ENCODE measurements at places on chromosomes 4 and X.

DNA sequence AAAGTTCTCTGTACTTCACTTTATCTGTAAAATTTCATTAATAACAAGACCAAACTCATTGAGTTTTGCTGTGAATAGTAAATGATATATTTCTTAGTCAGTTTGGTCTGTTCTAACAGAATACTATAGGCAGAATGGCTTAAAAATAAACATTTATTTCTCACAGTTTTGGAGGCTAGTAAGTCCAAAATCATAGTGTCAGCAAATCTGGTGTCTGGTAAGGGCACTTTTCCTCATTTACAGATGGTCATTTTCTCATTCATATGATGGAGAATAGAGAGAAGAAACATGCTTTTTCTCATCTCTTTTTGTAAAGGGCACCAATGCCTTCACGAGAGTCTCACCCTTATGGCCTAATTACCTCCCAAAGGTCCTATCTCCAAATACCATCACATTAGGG, 415.1 kb downstream of the FAM133A start:
- DNase-seq = no peak

DNA sequence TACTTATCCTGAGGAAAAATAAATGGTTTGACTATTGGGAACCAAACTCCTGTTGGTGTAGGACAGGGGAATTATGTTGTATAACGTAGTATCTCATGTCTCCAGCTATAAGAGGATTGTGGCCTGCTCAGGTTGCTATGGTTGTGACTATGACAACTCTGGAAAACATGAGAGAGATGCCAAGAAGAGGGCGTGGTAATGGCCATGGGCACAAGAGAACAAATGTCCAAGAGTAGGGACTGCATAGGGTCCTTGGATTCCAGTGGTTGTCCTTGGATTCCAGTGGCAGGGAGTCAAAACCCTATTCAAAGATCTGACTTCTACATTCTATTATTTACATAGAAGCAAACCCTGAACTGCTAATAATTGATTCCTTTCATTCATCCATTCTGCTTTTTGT, 6.8 kb upstream of the MOB1B start:
- DNase-seq = no peak

DNA sequence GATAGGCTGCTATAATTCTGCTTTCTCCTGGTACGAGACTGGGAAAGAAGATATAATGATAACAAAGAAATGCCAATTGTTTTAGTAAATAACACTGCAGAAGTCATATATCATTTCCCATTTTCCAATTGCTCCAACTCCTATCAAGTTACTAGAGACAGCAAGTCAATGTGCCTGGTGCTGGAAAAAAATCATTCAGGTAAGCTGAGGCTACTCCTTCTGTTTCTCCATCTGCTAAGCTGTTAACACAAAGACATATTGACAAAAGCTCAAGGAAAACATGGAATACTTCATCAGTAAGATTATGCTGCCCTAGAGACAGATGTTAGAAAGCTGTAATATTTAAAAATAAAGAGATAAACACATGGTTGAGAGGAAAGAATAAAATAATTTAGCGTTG, 10.0 kb downstream of the NAA11 start:
- no peak for DNase-seq

- no peak for DNase-seq
Observed at GRCh38 chr4:48343551-48343950, 2.2 kb downstream of the SLAIN2 start.

GRCh38 chrX:133495464-133496391, 80.4 kb upstream of the GPC4 start:
- no peak for DNase-seq

DNA sequence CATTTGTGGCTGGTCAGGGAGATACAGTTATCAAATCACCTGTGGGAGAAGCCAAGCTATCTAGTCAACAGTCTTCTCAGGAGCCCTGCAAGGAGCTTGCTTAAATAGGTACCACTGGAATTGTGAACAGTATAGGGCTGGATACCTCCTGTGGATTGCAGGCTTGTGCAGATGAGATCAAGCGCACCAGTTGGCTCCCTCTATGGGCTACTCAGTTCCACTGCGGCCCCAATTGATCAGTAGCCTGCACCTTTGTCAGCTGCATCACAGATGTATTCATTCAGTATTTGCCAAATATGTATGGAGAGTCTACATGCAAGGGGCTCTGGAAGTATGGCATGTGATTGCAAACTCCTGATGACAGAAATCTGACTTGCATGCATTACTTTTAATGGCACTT, 28.6 kb downstream of the TEX13A start:
- DNase-seq = no peak

DNA sequence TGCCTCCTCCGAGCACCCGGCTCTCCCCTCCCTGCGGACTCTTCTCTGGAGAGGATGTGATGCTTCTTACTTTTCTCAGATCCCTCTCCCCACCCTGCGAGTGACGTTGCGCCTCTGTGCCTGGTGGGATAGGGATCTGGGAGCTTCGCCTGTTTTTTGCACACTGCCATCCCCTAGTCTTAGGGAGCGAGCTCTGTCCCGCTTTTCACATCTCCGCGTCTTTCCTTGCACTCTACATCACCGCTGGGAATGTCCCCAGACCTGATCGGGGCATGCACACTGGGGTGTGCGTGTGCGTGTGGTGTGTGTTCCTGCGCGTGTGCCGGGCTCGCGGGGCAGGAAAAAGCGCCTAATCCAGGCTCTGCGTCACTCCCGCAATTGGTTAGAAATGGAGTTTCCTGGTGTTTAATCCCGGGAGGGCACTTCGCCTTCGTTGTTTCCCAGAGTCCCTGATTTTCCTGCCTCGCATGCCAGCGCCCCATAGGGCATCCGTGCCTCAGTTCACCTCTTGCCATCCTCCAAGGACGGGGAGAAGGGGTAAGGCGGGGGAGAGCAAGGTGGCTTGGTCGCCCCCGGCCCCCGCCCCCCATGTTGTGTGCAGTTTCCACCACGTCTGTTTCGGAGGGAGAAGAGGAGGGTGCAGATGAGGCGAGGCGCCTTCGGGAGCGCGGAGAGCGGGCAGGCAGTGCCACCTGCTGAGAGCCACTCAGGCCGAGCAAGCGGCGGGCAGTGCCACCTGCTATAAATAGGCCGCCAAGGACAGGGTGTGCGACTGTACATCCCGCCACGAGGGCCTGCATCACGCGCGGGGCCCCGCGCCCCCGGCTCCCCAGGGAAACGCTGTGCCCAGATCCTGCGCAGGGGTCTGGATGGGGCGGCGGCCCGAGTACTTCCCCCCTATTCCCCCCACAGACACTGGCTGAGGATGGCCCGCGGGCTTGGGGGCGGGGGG, 759 bp upstream of the TBC1D1 start:
- peak; percentile 20 for DNase-seq

DNA sequence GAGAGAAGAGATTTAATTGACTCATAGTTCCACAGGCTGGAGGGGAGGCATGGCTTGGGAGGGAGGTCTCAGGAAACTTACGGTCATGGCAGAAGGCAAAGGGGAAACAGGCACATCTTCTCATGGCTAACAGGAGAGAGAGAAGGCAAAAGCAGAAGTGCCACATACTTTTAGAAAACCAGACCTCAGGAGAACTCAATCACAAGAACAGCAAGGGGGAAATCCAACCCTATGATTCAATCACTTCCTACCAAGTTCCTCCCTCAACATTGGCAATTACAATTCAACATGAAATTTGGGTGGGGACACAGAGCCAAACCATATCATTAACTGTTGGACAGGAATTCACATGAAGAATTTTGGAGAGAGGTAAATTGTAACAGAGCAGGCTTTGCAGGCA, 485.3 kb upstream of the PITX2 start:
- DNase-seq = no peak
